ENCODE measurements at places on chromosomes 3 and 15. TPM values are rescaled to one million over a fixed set of nuclear protein-coding genes. Genes with fewer than 3 reads are reported as not detected.

GRCh38 chr3:39812537-39812936 is 3.1 kb downstream of the MYRIP start:
- peak; percentile 14 for DNase-seq

DNA sequence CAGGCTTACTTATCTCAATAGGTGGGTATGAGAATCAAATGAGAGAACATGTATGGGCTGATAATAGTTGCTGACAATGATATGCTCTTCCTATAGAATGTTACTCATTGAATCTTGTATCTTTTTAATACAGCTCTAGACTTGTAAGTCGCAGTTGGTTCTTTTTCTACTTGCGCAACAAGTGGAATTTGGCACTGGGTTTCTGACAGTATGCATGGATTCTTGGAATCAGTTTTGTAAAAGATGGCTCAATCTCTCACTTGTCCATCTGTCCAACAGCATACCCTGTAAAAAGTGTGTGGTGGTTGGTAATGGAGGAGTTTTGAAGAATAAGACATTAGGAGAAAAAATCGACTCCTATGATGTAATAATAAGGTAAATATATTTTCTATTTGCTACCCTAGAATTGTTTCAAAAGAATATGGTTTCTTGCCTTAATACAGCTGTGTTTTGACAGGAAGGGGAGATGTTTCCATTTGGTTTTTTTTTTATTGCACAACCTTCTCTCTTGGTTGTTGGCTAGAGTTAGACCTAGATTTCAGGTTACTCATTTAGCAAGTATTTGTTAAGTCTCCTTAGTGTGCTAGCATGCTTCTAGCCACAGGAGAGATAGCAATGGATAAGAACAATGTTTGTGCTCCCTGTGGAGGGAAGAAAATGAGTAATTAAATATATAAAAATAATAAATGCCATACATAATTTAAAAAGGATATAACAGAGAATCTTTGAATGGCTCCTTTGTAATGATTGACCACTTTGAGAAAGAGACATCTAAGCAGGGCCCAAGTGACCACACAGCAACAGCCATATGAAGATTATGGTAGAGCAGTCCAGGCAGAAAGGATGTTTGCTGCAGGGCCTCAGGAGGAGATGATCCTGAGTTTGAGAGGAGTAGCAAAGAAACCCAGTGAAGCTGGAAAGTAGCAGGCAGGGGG is 21.8 kb downstream of the ST3GAL6 start:
- DNase-seq, result no peak

- no peak for DNase-seq
Observed at GRCh38 chr3:14145670-14146380, 21.0 kb downstream of the TMEM43 start.

GRCh38 chr15:55277116-55277564 is 12.5 kb downstream of the RAB27A start:
- no peak for DNase-seq

DNA sequence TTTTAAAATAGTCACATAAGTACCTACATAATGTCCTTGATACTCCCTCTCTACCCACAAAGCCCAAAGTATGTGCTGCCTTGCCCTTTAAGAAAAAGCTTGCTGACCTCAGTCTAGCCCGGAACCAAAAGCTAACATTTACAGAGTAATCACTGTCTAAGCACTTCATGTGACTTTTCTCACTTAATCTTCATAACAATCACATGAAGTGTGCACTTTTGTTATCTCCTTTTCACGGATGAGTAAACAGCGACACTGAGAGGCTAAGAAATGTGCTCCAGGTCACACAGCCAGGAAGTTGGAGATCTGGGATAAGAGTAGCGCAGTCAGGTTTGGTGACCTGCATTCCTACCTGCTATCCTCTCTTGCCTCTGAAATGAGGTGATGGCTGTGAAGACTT is 194.0 kb downstream of the ITPR1 start:
- DNase-seq, result no peak

DNA sequence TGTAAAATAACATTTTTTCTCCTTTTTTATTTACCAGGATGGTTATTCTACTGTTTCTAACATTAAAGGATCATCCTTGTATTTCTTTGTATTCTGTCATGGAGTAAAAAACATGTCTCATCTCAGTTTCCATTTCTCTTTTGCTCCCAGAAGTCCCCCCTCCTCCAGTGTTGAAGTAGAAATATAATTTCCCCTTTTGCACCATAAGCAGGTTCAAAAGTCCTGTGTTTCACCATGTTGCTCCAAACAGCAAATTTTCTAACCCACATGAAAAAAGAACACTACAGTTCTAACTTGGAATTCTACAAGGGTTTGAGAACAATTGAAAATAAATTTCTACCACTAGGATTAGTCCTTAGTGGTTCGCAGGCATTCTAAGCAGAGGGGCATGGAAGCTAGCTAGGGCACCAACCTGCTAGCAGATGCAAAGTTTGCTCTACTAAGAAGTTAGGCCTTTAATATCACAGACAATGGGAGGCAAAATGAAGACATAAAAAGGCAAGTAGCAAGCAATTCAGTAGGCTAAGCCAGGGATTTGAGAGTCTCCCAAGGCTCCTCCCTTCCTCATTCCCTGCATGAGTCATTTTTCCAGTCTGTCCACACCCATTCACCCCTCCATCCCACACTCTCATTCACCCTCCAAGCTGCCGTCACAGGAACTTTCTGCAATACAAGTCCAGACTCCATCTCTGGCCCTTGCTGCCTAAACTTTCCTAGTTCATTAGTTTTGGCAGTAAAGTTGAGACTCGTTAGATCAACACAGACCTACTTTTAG is 2.3 kb upstream of the MBNL1 start:
- peak; percentile 83 for DNase-seq

- peak; percentile 51 for DNase-seq
Observed at GRCh38 chr3:111338059-111338698, 203.8 kb upstream of the CD96 start.

GRCh38 chr15:86231864-86232721 is 152.4 kb downstream of the AGBL1 start:
- no peak for DNase-seq

- no peak for DNase-seq
Observed at GRCh38 chr3:10357095-10357494, 36.2 kb upstream of the SEC13 start.

DNA sequence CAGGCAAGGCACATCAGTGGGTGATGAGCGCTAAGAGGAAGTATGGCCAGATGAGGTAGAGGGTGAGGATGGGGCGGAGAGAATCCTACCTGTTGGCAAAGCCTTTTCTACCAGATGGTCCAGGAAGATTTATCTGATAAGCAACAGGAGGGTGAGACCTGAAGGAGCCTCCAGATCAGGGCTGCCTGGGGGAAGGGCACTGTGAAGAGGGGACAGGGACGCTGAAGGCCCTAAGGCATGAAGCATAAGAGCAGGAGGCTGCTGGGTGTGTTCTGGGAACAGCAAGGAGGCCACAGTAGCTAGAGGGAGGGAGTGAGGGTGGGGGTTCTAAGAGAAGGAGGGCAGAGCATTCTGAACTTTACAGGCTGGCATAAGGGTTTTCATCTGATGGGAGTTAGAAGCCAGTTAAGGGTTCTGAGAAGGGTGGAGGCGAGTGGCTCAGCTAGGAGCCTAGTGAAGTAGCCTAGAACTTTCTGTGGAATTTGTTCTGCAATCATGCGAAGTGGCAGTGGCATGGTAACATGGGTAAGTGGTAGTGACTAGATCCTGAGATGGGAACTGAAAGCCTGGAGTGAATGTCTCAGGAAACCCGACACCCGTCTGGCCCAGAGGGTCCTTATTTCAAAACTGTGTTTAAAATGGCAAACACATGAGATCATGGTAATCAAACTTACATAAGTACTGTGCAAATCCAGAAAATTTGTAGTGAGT is 29.9 kb downstream of the CGNL1 start:
- no peak for DNase-seq

DNA sequence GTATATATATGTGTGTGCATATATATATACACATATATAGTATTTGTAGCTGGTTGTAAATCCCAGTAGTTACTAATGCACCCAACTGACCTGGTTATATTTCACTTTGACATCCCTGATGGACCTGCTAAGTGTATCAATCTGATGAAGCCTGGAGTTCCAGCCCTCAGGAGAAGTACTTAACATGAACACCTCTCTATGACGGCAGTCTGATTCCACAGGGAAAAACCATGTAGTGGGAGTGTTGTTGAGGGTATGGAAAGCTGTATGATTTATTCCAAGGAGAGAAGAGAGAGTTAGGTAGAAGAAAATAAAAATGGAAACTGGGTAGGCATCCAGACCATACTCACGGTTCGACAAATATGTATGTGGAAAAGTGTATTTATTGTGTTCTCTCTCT is 531.2 kb upstream of the SEMA6D start:
- no peak for DNase-seq

- DNase-seq, result no peak
Observed at GRCh38 chr15:51310064-51310463, 28.3 kb downstream of the CYP19A1 start.

- no peak for DNase-seq
Observed at GRCh38 chr3:22977042-22977441, 226.1 kb upstream of the UBE2E2 start.

GRCh38 chr3:189395825-189396224 is 224.1 kb downstream of the TPRG1 start:
- DNase-seq, result no peak

DNA sequence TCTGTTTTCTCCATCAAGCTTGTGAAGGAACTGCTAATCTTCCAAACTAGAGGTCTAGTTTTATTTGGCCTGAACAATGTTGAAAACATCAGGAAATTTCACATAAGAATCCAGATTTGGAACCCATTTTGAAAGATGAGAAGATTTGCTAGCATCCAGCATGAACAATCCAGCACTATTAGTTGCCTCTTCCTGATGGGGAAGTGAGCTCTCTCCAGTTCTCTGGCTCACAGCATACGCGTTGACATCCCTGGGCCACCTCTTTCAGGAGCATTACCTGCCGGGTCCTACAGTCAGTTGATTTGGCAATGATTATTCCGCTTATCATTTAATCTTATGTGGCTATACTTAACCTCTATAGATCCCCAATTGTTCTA is 10.9 kb downstream of the GPR87 start:
- no peak for DNase-seq

Gene TIMP4
- total RNA-seq, result 19.6 TPM

Gene CFAP92
- total RNA-seq, result 1.0 TPM

Gene ACKR2
- total RNA-seq, result 1.5 TPM

Gene TTLL13
- 0.54 TPM for total RNA-seq

Gene GUCA1C
- not detected for total RNA-seq

All from right cardiac atrium (tissue), 5 donors.